ENCODE measurements at places on chromosomes 2 and 18.

DNA sequence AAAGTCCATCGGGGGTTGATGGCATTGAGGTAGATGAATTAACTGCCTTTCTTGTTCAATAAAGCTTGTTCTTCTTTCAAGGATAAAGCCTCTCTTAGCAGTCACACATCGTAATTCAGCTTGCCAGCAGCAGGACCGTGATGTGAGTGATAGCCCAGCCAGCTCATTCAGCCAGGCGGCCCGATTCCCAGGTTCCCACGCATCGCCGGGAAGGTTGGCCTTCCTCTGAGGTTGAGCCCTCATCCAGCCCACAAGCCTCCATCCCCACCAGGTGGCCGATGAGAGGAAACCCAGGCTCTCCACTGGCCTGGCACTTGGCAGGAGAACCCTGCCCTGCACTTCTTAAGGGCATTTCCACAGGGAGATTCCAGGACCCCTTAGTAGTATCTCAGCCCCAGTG, 4.7 kb downstream of the AGAP1 start:
- no peak for DNase-seq

- DNase-seq = no peak
These were observed 143.1 kb downstream of the FHOD3 start for GRCh38 chr18:36440614-36441013.

DNA sequence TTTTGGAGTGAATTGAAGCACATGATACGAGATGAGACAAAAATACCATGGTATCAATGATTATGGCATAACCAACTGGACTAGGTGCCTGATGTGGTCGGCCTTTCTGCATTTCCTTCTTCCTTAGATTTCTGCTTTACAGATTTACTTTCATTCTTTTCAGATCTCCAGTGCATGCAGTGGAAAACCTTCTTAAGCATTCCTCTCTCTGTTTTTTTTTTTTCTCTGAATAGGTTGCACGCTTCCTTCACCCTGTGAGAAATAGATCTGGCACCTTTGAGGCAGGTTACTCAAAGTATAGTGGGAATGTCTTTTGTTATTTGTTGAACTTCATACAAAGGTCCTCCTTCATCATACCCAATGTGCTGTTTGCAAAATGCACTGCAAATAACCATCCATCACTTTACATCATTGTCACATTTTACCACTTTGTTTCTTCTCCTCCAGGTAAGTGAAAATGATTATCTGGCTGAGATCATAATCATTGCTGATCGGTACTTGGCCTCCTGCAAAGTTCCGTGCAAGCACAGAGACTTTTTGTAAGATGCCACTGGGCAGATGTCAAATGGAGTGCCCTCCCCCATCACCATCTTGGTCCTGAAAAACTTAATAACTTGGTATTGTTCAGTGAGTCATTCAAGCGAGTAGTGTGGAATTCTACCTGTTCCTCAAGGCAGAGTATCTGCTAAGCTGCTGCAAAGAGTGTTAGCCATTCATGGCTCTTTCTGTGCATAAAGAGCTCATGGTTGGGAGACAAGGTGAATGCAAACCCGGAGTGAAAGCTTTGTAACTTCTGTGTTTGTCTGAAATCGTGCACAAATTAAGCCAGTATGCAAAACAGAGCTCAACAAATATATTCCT, 30.0 kb upstream of the KLHL14 start:
- no peak for DNase-seq

GRCh38 chr2:48430528-48431094, 99.3 kb upstream of the STON1 start:
- DNase-seq = no peak

- DNase-seq = no peak
These were observed 15.4 kb upstream of the RBMS1 start for GRCh38 chr2:160509016-160509415.

DNA sequence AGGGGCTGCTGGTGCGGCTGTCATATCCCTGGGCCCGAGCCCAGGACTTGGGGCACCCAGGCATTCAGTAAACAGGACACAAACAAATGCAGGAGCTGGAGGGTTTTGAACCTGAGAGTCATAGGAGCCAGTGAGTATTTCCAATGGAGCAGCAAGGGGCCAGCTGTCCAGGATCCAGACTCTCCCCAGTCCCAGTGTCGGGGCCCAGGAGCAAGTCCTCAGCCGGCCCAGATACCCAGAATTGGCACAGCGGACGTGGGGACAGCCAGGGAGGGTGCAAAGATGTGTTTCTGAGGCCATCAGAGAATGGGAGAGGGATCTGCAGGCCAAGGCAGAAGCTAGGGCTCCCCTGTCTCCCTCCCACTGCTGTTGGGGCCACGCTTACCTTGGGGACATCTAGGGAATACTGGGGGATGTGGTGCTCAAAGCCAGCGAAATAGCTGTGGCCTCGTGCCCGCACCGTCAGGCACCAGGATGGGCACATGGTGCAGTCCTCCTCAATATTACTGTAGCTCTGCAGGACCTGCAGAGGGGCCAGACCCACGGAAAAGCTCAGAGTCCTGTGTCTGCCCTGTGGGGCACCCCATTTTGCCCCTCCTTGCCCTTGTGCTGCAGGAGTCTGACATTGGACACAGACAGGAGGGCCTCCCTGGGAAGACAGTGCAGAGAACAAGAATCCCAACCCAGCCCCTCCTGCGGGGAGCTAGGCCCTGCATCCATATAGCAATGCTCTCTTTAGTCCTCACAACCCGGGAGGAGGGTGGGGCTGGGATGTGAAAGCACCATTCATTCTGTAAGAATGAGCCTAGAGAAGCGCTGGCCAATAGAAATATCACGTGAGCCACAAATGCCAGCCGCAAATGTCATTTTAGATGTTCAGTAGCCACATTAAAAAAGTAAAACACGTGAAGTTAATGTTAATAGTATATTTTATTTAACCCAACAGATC, 15.4 kb downstream of the CFAP65 start:
- DNase-seq = no peak

DNA sequence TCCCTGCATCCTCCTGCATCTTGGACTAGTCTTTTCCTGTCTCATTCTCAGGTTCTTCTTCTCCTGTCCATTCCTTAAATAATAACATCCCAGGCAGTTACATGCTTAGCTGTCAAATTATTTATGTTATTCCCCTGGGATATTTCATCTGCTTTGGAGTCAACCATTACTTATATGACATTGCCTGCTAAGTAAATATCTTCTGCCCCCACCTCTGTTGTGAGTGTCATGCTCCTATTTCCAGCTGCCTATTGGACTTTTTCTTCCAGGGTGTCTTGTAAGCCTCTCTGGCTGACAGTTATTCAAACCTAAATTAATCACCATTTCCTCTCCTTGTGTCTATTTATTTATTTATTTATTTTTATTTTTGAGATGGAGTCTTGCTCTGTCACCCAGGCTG, 124.7 kb upstream of the RASGRP3 start:
- DNase-seq = no peak

DNA sequence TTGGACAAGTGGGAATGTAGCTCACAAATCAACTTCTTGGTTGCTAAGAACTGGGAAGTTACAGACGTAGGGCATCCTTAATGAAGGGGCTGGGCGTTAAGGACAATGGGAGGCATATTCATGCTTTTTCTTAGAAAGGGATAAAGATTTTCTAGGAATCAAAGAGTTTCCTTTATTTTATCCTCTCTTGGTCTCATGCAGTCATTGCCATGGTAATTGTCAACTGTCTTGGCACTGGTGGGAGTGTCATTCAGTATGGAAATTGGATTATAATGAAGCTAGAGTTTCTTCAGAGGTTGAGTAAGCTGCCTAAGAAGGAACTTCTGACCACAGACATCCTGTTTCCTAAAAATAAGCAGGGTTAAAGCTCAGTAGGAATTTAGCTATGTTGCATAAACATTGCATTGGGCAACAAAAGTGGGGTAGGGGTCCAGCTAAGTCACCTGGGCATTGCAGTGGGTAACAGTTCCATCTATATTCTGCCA, 114.0 kb downstream of the LYPD6B start:
- no peak for DNase-seq

DNA sequence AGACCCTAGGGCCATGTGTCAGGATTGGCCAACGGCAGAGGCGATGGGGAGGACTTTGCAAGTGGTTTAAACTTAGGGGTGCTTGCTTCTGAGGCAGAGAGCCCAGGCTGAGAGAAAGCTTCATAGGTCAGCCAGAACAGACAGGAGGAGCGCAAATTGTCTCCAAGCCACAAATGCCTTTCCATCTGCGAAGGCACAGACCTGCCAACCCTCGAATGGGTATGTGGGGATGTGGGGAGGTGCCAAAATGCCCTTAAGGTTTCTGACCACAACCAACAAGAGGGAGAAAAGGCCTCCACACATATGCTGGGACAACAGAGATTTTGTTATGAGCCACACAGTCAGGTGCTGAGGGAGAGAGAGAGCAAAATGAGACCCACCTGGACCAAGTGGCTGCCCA, 283.6 kb downstream of the CYP26B1 start:
- DNase-seq = no peak

DNA sequence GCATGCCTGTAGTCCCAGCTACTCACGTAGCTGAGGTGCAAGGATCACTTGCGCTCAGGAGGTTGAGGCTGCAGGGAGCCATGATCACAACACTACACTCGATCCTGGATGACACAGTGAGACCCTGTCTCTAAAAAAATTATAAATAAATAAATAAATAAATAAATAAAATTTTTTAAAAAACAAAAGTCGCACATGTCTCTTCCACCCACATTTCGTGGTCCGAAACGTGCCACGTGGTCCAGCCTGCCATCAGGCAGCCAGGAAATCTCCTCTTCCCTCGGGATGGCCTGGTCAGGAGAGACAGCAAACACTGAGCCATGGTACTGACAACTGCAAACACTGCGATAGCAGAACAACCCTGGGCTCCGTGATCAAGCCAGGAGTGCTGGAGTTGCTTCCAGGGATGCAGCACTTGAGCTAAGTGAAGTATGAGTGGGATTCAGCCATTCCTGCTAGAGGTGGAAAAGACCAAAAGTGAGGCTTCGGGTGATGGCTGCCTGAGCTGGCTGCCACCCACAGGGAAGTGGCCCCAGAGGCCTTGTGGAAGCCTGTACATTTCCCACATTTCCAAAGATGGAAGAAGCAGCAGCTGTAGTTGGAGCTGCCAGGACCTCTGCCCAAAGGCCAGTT, 193.1 kb downstream of the SMAD2 start:
- no peak for DNase-seq

DNA sequence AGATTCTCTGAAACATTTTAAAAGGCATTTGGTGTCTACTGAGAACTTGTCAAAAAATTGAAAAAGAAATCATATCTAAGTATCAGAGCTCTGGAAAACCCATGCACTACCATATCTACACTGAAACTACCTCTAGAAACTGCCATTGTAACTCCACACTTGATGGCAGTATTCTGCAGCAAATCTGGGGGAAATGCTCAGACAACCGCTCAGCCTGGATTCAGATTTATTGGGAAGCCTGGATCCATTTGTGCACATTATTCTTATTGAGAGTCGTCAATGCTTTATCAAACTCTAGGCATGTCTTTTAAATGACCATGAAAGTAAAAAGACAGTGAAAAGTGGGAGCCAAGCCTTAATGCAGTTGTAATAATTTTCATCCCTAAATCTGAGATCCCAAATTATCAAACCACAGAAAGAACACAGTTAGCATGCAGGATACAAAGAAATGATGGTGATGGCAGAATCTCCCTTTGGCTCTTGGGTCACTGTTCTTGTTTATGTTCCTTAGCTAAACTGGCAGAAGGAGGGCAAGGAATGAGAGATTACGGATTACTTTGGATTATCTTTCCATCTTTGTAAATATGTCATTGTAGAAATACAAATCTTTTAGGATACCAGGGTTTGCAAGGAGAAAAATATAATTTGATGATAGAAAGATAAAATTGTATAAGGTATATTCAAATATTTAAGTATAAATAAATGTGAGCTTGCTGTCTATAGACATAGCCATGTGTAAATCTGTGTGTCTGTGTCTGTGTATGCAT, 512.1 kb upstream of the SYT4 start:
- no peak for DNase-seq

GRCh38 chr18:27887711-27888495, 289.0 kb downstream of the CDH2 start:
- DNase-seq = no peak

DNA sequence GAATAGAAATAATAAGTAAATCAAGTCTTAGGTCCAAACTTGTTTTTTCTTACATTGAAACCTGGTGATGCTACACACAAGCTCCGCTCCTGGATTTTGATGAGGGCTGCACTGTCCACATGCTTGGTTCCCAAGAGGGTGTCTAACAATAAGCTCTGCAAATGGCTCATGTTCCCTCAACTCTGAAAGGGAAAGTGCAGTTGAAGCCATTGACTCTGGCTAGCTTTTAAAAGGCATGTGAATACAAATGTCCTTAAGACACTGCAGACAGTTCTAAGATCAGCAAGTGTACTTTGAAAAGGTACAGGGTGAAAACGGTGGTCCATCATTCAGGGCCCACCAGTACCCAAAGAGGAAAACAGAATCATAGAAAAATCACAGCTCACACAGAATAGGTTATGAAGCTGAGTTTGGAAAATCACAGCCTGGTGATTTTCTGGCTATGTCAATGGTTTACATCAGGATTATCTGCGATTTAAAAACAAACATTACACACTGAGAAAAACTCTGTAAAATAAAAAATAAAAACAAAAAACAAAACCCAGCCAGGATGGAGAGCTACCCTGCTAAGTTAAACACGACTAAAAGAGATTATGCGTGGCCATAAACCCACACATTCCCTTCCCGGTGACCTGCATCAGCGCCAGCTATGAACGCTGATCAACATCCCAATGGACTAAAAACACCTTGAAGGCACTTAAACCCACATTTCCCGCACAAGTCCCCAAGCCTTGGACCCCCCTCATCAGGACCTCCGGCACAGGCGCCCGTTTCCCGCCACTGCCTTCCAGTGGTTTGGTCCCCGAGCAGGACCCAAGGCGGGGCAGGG, 554 bp downstream of the PFN4 start:
- DNase-seq = no peak

DNA sequence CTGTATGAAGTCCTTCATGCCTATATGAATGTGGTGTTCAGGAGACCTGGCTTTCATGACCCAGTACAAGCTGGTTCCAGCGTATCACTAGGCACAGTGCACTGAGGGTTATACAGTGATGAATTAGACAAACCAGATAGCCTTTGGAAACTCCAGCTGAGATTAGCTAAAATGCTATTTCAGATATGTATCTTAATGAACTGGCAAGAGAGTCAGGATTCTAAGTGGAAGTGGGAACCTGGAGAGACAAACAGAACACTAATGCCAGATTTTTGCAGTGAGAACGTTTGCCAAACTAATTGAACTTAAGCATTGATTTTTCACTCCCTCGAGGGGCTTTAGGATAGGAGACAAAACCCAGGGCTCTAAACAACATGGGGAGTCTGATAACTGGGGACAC, 66.1 kb upstream of the EMILIN2 start:
- DNase-seq = no peak

GRCh38 chr18:45606007-45606406, 9.3 kb upstream of the SLC14A2 start:
- no peak for DNase-seq
